Type B pancreatic cell (in vitro differentiated cells): ENCODE measurements at places on chromosomes 1 and 21. TPM values are rescaled to one million over a fixed set of nuclear protein-coding genes. Genes with fewer than 3 reads are reported as not detected.

FAM20B gene
- total RNA-seq, result 40.1 and 41.0 TPM in 2 replicates

EXTL2 gene
- 11.7 and 40.1 TPM in 2 replicates for total RNA-seq

SDHB gene
- total RNA-seq, result 72.7 and 101 TPM in 2 replicates

BARHL2 gene
- total RNA-seq, result 14.8 TPM in 1 of 2 replicates, not detected in the other

GRCh38 chr1:229164348-229164747 is 106.6 kb upstream of the RAB4A start:
- no peak for DNase-seq

DNA sequence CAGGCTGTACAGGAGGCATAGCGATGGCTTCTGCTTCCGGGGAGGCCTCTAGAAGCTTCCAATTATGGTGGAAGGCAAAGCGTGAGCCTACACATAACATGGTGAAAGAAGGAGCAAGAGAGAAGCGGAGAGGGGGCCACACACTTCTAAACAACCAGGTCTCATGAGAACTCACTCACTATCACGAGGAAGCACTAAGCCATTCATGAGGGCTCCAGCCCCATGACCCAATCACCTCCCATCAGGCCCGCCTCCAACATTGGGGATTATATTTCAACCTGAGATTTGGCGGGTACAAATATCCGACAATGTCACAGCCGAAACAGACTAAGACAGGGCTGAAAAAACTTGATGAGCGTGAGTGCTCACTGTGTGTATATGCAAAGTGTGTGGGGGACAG is 89.3 kb upstream of the CNIH3 start:
- DNase-seq, result no peak

DNA sequence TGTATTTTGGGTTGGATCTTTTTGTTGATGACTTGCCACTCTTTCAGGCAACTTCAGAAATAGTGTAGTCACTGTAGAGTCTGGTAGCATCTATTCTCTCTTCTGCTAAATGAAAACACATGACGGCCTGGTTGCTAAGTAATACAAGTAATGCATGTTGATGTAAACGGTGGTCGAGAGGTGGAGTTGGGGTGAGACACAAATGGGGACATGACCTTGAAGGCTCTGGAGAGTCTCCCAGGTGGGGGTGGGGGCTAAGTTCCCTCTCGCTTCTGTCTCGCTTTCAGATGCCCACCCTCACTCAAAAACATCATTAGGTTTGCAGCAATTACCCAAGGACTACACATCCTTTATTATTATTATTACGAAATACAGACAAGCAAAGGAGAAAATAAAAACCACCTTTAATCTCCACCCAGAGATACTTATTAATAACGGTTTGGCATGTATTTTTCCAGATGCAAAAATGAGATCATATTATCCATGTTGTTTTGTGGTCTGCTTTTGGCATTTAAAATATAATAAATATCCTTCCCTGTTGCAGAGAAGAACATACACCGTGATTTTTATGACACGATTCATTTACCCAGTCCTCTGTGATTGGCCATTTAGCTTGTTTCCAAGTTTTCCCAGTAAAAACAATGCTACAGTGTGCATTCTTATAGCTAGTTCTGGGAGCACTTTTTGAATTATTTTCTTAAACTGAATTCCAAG is 138.1 kb downstream of the MIS18A start:
- no peak for DNase-seq

DNA sequence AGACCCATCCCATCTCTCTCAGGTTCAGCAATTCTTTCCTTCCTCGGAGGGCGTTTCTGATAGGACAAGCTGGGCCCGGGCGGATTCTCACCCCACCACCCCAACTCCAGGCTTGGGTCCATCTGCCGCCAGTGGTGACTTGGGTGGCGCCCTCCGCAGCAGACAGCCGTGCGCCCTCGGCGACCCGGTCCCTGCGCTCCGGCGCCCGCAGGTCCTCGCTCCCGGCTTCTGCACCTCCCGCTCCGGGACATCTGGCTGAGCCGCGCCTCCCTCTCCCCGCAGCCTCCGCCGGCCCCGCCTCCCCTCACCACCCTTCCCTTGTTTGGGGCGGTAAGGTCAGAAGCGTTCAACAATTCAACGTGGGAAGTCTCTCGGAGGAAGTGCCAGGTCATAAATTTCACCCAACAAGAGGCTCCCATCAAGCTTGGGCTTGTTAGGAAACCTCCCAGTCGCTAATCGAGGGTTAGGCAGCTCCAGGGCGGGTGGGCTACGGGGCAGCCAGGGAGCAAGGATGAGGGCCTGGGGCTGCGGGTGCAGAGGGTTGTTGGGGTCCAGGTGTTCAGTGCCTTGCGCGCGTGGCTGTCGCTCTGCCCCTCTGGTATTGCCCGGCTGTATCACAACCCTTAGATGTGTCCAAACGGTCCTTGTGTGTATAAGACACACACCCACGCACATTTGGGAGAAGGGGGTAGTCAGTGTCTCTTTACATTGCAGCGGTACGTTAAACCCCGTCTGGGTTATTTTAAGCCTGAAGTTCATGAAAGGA is 39.8 kb downstream of the OLIG1 start:
- DNase-seq, result no peak

- peak; percentile 80 for DNase-seq
These were observed at the start of gene RPS6KA1 for GRCh38 chr1:26529655-26530409. Gene RPS6KA1 (plus strand): TSS chr1:26529761. CDS start chr1:26529921, 160 bp downstream.

DNA sequence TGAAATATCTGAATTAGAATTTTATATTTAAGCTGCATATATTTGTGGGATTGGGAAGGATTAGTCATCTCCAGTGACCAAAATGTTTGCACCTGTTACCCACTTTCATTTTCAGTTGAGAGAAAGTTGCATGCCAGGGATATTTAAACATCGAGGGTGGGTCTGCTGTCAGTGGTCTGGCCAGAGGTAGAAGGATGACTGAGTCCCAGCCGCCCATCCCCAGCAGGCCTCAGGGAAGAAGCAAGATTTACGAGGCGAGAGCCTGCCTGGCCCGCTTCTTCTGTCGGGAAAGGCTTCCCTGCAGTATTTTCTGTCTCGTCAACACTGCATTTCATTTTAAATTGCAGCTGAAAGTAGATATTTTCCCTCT is 1.4 kb upstream of the MAN1C1 start:
- DNase-seq, result no peak
